Occipital lobe (tissue), 3 donors: ENCODE measurements at places on chromosomes 11 and 22. TPM values are rescaled to one million over a fixed set of nuclear protein-coding genes. Genes with fewer than 3 reads are reported as not detected.

The RNF169 gene
- total RNA-seq, result 39.3 TPM

The FAT3 gene
- 172 TPM for total RNA-seq

The TRPC6 gene
- total RNA-seq, result 6.9 TPM

The ACCS gene
- 7.6 TPM for total RNA-seq
